ENCODE measurements at places on chromosomes 16 and 17.

GRCh38 chr17:38663964-38664644, 10.7 kb downstream of the EPOP start:
- DNase-seq: no peak

- DNase-seq: no peak
Observed at GRCh38 chr17:6569370-6570285, 13.3 kb upstream of the PITPNM3 start.

DNA sequence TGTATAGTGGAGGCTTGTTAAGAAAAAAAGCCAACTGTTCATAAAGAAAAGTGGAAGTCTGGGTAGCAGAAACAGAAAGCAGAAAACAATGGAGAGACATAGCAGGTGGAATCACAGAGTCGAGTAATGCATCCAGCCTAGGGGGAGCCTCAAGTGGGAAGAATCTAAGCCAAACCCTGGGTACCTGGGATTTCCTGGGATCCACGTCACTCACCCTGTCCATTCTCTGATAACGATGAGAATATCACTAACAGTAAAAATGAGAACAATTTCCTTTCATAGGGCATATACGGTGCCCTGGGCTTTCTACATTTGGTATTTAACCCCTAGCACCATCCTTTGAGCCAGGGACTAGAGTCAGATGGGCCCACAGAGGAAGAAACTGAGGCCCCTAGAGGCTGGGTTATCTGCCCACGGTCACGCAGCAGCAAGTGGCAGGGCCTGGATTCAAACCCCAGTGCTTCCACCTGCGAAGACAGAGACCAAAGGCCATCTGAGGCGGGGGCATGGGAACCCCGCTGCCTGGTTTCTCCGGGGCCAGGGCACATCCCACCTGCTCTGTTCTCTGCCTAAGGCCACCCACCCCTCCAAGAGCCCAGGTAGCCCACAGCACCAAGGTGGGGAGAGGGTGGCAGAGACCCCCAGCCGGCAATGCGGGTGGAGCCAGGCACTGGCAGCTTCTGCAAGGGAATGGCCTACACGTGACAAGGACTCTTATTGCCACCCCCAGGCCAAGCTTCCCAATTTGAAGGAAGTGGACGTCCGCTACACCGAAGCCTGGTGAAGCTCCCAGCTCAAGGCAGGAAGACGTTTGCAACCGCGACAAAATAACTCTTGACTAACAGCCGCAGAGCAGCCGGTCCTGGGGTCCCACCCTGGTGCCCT, 69.8 kb upstream of the PLCG2 start:
- no peak for DNase-seq

DNA sequence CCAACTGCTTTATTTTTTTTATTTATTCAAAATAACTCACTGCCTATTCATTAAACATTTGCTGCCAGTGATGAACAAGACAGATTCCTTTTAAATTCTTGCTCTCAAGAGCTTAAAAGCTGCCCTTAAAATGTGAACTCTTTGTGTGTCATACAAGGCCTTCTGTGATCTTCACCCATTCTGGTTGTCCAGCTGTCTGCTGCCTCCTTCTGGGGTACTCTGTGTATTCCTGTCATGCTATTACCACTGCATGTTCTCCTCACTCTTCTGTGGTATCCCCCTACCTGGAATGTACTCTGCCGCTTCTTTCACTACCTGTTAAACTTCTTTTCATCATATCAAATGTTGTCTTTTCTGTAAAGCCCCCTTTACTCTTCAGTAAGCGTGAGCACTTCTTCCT, 165.8 kb downstream of the CHD9 start:
- DNase-seq: peak; percentile 47

DNA sequence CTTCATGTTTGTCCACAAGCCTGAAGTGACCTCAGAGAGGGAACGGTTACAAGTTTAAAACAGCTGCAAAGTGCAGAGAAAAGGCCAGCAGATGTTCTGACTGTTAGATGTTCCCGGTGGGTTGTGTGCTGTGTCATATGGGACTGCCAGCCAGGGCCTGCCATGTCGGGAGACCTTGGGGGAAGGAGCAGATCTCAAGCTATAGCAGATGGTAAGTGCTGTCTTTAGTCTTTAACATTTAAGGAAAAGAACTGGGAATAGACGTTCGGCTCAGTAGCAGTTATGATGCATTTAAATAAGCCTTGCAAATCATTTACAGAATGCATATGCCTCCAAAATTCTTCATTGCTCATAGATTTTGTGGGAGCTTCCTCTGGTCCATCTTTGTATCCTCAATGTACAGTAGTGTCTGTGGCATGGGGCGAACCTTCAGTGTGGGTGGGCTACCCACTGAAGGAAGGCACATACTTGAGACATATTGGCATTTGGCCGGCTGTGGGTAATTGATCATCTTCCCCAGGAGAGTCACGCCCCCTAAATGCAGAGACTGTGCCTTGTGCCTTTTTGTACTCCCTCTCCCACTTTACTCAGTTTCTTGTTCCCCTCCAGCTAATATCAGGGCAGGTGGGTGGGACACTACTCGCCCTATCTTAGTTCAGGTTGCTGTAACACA, 131.9 kb downstream of the NPIPB5 start:
- DNase-seq: no peak

GRCh38 chr16:75053791-75054555, 55.1 kb downstream of the ZNRF1 start:
- no peak for DNase-seq

DNA sequence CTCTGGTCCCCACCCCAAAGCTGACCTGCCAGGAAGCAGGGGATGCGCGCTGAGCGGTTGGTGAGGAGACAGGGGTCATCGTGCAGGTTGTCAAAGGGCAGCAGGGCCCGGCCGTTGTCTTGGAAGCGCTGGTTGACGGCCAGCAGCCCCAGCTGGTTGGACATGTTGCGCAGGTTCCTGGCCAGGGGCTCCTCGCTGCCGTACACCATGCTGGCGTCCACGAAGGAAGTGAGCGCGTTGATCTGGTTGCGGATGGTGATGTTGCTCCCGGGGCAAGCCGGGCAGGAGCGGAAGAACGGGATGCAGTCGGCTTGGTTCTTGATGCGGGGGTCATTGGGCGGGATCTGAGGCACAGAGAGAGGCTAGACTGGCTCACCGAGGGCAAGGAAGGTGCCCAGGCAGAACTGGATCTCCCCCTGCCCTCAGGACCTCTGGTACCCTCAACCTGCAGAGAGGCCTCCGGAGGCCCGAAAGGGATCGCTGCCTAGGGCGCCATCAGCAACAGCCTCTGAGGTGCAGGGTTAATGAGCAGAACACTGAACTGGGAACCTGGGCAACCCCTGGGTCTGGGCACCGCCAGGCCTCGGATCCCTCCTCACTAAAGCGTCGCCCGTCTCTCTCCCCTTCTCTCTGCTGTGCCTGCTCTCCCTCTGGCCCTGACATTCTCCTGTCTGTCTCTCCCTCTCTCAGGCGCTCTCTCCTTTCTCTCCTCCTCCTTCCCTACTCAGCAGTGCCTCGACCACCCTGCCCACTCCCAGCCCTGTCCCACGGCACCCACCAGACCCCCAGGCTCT, 2.7 kb downstream of the MPO start:
- DNase-seq: no peak

DNA sequence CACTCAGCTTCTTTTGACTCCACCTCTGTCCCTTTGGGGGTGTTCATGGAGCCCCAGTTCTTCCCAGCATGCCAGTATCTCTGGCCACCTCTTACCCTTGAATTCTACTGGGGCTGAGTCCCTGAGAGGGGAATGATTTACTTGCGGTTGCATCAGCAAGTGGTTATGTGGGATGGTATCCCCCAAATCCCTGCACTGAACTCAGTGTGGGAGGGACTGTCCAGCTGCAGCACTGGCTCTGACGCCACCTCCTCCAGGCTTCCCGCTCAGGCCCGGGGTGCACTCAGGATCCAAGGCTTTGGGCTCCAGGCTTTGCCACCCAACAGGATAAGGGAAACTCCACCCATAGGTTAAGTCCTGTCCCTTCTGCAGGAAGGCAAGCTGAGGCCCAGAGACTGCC, 21.1 kb upstream of the BRD7 start:
- DNase-seq: no peak

GRCh38 chr16:77858060-77858459, 69.7 kb downstream of the VAT1L start:
- no peak for DNase-seq

DNA sequence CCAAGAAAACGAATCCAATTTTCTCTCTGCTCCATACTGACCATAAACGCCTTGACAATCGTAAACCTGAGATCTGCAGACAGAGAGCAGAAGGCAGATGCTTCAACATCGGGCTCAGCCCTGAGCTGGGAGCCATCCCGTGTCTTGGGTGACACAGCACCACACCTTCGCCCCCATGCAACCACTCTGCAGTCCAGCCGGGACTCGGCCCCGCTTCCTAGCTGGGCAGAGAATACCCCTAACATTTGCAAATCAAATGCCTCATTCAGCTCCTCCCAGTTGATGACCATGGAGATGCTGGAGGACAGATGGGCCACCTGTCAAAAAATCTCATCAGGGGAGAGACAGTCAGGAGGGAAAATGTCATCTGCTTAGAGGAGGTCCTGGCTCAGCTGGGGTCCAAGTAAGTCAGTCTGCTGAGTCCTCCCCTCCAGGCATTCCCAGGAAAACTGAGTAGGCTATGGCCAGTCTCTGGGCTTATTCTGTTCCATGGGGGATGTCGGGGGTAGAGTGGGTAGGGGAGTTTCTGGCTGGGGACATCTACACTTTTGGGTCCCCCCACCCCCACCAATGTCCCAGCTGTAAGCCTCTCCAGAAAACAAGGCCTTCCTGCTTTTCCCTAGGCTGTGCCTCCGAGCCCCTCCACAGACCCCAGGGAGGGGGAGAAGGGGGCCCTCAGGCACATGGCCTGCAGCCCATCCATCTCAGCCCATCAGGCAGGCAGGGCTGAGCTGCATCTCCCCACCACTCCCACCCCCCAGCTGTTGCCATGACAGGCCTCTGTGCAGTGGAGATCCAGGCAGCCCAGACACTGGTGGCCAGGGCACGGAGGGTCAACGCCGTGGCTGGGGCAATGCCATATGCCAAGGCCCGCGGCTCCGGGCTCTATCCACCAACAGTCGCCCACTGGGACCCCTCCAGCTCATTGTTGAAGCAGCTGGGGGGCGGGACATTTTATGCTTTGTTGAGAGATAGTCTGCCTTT, 158.6 kb downstream of the AXIN2 start:
- no peak for DNase-seq

GRCh38 chr17:5513628-5514027, 27.3 kb downstream of the MIS12 start:
- no peak for DNase-seq

- peak; percentile 41 for DNase-seq
Observed at GRCh38 chr17:78645421-78646295, 68.5 kb upstream of the DNAH17 start.

GRCh38 chr17:81067391-81067811, 32.5 kb downstream of the BAIAP2 start:
- no peak for DNase-seq

- peak; percentile 84 for DNase-seq
Observed at GRCh38 chr17:31564883-31565301, 173.4 kb downstream of the RAB11FIP4 start.

DNA sequence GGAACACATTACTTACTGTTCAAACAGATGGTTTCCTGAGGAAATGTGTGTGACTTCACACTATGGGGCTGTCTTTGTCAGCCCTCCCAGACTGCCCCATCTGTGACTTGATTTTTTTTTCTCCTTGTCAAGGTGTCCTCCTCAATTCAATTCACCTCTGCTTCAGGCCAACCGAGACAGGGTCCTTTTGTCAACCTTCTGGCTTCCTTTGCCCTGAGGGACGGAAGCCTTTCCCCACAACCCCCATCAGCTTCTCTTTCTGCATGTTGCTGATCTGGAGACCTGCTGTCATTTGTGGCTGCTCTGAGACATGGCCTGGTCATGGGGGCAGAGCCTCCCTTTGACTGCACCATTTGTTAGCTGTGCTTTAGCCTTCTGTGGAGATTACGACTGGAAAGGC, 21.3 kb upstream of the RGS9 start:
- DNase-seq: no peak

- peak; percentile 73 for DNase-seq
Observed at GRCh38 chr16:30628628-30629540, 18.7 kb upstream of the ZNF689 start.

DNA sequence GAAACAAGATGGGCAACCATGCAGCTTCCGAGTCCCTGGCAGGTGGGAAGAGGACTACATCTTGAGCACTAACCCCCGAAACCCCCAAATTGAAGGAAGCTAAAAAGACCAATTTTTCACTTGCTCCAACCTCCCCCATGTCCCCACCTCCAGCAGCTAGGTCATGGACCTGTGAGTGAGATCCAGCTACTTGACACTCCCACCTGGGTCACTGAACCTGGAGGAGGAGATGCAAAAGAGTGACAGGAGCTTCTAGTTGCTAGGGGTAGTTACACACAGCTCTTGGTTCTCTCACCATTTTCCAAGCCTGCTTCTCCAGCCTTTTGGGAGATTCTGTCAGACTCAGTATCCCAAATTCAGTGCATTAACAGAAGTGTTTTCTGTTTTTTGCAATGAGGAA, 11.2 kb downstream of the PDZD9 start:
- no peak for DNase-seq

DNA sequence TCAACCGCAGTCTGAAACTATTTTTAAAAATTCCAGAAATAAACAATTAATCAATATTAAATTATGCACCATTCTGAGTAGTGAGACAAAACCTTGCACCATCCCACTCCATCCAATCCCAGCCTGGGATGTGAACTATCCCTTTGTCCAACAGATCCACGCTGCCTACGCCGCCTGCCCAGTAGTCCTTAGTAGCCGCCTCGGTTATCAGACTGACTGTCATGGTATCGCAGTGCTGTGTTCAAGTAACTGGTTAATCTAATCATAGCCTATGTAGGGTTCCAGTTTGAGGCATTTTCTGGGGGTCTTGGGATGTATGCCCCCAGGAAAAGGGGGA, 437.7 kb downstream of the HS3ST3B1 start:
- DNase-seq: no peak

DNA sequence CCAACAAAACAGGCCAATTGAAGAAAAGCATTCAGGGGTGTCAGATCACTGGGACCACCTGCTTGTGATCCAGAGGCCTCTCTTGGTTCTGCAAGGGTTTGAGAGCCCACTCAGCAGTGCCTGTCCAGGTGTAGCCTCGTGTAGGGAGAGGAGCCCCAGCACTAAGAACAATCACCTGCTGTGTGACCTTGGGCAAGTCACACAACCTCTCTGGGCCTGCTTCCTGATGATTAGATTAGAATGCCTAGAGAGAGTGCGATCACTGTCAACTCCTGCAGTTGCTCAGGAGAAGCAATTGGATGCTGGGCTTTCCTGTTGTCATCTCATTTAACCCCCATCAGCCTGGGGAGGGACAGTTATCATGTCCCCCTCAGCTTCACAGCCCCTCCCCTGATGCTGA, 10.2 kb downstream of the DLX3 start:
- DNase-seq: no peak

- DNase-seq: peak; percentile 93
Observed at GRCh38 chr17:80789356-80789902, 202.2 kb upstream of the CHMP6 start.

- peak; percentile 83 for DNase-seq
Observed at GRCh38 chr16:17397499-17397891, 73.3 kb downstream of the XYLT1 start.

- DNase-seq: no peak
Observed at GRCh38 chr16:3383045-3383448, 17.8 kb downstream of the ZSCAN32 start.

Data from EL (cell line).